Activated T-cell treated with anti-CD3 and anti-CD28 coated beads for 24 hours (primary cell): ENCODE measurements at places on chromosomes 2 and 18.

- no peak for DNase-seq
These were observed 15.5 kb downstream of the SCTR start for GRCh38 chr2:119508756-119509155.

- DNase-seq, result no peak
These were observed 90.4 kb downstream of the TMEM247 start for GRCh38 chr2:46569766-46570165.

DNA sequence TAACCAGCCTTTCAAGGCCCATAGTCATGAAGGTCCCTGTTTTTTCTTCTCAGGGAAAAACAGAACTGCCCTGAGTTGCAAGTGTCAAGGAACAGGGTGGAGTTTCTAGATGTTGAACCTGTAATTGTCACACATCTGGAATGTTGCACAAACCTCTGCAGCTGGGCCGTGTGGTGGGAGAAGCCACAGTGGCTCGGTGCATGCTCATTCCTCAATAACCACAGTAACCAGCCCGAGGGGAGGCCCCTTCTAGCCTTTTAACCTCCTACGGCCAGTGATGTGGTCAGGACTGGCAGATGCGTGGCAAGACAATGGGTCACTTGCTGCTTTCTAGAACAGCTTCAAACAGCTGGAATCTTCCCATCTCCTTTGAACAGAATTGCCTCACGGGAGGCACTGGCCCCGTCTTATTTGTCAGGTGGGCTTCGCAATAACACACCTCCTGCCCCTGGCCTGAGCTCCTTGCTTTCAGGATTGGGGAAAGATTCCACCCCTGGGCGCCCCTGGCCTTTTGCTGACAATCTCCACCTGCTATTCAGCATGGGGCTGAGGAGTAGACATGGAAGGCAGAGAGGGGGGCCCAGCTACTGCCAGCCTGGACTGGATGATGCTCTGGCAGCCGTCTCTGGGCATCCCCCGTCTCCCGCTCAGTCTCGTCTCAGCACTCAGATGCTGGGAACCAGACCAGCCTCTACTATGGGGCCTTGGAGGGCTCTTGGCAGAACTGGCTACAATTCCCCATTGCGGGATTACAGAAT is 102.9 kb downstream of the KLHL29 start:
- no peak for DNase-seq

DNA sequence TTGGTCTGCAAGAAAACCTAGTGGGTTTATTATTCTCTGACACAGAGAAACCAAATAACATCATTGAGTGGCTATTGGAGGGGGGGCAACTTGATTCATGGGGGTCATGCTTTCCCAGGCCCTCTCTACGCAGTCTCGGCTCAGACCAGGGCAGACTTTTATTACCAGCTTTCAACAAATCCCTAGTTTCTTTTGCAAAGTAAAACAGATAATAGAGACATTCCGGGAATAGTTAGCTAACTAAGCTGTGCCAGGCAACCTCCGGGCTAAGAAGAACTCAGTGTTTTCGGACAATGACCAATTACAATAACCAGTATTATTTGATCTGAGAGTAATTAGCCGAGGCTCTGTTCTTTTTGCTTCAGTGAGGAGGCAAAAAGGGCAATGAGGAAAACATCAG is 66.3 kb downstream of the CDK15 start:
- DNase-seq, result no peak

- DNase-seq, result no peak
These were observed 140.6 kb upstream of the LGALSL start for GRCh38 chr2:64313398-64313723.

GRCh38 chr18:5049124-5049523 is 147.9 kb downstream of the AKAIN1 start:
- DNase-seq, result no peak

GRCh38 chr2:27856386-27856785 is 33.8 kb downstream of the RBKS start:
- no peak for DNase-seq

DNA sequence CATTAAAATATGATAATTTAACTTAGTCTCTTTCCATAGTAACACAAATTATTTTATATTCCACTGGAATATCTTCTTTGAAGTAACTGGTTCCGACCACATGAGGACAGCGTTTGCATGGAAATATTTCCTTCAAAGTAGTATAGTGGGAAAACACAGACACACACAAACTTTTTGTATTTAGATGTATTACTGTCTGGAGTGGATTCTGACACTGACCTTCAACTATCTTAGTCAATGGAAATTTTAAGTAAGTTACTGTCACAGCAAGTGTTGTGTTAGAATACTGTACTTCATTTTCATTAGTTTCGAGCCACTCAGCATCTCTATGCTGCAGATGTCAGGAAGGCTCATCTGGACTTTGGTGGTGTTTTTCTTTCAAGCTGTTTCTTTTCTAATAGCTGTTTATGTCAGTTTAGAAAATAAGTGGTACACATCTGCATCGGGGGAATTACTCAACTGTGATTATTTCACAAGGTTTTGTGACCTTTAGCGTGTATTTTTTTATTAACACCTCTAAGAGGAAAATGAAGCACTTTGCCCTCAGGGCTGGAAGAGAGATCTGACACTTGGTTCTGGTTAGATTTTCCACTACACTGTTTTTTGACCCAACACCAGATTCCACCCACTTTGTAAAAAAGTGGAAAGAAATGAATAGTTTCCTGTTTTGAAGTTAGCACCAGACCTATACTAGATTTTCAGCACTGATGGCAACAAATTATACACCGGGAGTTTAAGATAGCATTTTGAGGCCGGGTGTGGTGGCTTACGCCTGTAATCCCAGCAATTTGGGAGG is 18.9 kb upstream of the THOC1 start:
- DNase-seq, result no peak

GRCh38 chr18:24530630-24531111 is 70.2 kb downstream of the HRH4 start:
- no peak for DNase-seq

GRCh38 chr2:208807756-208808155 is 401.2 kb downstream of the PTH2R start:
- no peak for DNase-seq

GRCh38 chr2:44358503-44358902 is 2.8 kb downstream of the PREPL start:
- DNase-seq, result no peak

DNA sequence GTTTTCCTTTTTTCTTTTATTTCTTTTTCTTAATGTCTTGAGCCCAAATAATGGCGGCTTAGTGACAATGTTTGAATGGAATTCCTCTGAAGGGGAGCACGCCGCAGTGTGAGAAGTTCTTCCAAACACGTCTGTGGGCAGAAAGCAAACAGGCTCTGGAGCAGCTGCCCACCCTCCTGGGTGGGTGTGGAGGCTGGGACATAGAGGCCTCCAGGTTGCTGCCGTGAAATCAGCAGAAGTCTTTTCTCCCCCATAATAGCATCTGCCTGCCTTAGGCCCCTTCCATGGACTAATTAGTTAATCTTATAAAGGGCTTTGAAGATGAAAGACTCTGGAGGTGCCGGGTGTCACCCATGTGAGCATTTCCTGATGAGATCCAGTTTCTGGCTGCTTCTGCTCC is 213.9 kb downstream of the SH3RF3 start:
- DNase-seq, result no peak

GRCh38 chr2:60365556-60365955 is 187.9 kb downstream of the BCL11A start:
- no peak for DNase-seq

- DNase-seq, result no peak
These were observed 5.7 kb upstream of the PIK3C3 start for GRCh38 chr18:41949206-41949920.

GRCh38 chr2:7043690-7044089 is 126.5 kb downstream of the RNF144A start:
- no peak for DNase-seq

- DNase-seq, result no peak
These were observed 60.3 kb upstream of the RPL31 start for GRCh38 chr2:100941646-100942240.

DNA sequence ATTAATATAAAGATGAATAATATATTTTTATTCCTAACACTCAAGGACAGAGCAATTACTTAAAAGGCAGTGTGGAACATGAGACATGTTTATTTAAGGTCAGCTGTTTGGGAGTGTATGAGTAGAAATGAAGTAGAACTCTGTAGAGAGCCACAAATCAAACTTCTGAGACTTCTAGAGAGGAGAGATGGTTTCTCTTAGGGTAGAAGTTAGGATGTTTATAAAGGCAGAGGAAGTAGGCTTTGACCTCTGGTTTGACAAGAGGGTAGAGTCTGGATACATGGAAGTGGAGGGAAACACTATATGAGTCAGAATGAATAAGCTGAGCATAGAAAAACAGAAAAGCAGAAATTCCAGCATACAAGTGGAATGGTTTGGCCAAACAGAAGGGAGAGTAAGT is 262.1 kb upstream of the KLHL14 start:
- DNase-seq, result no peak

DNA sequence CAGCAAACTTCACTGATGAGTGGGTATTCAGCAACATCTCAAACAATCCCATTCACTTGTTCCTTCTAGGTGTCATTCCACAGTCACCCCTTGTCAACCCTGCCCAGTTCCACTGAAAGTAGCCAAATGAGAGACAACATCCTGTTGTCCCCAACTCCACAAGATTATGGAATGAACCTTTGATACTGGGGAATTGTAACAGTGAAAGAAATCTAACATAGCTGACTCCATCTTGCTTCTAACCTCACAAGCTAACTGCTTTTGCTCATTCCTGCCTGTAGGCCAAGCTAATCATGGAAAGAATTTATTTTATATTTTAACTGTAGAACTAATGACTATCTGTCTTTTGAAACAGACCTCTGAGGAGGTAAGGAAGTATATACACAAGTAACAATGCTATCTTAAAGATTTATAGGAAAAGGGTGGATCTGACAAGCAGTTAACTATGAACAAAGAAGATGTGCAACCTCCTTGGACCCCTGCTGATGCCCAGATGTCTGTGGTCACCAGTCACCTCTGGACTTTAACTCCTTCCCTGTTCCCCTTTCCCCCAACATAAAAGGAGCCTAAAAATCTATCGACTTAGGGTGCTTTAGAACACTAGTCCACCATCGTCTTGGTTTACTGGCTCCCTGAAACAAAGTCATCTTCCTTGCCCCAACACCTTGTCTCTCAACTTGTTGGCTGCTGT is 6.9 kb upstream of the ANXA4 start:
- DNase-seq, result no peak

DNA sequence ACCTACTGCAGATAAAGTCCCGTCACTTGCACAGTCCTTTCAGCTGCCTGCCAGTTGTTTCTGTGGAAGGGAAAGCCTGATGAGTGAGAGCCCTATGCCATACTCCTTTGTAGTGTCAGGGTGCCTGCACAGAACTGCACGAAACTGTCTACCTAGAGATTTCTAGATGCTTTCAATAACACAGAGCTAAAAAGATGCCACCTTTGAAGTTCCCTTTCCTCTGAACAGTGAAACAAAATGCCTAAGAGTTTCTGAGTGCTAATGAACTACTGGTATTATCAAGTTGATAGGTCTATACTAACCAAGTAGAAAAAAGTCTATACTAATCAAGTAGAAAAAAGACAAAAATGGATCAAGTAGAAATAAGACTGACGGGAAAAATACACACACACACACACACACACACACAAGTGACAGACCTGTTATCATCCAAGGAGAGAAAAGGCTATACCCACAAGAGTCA is 79.0 kb downstream of the TLK1 start:
- DNase-seq, result no peak

GRCh38 chr2:234858145-234858544 is 93.7 kb upstream of the SH3BP4 start:
- DNase-seq, result no peak

GRCh38 chr2:33131111-33131510 is 184.4 kb downstream of the LTBP1 start:
- no peak for DNase-seq

DNA sequence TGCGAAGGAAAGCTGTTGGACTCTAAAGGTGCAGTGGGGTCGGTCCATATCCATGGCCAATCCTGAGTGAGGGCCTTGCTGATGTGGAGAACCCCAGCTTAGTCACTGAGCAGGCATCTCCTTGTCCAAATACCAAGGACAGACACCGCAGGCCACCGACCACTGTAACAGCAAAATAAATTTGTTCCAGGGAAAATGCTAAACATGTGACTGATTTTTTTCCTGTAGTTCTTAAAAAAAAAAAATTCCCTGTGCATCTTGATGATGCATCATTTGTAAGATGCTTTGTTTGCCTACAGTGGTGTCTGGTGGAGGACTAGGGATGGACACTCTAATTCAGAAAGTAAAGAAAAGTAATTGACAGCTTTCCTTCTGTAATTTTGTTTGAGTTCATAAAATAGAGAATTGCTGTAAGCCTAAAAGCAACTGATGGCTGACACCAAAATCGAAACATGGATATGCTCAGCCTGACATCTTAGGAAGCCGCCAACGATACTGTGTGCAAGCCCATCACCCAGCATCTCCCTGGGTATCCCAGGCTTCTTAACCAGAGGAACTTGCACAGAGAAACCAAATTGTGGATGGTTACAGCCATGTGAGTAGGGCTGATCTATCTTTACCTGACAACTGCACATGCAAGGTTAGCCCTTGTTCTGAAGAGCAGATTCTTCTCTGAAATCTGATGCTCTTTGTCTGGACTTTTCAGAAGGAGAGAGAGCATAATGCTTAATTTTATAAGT is 188.6 kb downstream of the ARL4C start:
- no peak for DNase-seq

DNA sequence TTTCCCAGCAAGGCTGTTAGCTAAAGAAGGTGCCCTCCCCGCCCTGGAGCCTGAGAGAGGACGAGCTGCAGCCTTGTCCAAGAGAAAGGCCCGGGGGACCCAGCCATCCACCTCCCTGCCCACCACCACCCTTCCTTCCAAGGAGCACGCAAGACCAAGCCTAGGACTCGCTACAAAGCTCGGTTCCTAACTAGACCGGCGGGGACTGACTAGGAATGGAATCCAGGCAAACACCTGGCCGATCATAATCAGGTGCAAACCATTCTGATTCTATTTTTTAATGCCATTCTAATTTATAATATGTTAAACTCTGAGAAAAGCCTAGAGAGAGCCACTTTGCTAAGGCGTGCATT is 19.7 kb upstream of the TUBB6 start:
- no peak for DNase-seq

GRCh38 chr2:56687169-56687568 is 503.4 kb downstream of the CCDC85A start:
- DNase-seq, result no peak

DNA sequence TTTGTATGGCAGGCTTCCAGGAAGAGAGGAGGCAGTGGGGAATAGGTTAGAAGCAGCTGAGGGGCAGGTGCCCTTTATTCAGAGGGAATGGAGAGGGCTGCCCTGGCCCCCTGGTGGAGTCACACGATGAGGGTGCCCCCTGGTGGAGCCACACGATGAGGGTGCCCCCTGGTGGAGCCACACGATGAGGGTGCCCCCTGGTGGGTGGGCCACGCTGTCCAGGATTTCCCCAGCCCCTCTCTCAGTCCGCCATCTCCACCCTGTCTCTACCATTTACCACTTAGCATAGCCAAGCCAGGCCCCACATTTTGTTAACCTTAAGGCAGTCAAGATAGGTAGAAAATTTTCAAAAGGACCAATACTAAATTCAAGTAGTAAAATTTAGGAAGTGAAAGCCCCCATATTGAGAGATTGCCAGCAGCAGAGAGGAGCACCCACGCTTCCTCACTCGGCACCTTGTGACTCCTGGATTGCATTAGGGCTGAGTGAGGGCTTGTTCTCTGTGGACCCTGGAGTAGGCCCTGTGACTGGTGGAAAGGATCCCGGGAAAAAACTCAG is 10.4 kb upstream of the FAM228A start:
- DNase-seq, result peak; percentile 17
